ENCODE measurements at places on chromosomes 2 and 18. TPM values are rescaled to one million over a fixed set of nuclear protein-coding genes. Genes with fewer than 3 reads are reported as not detected.

GALM gene
- 13.1 TPM for total RNA-seq

ASPRV1 gene
- 0.32 TPM for total RNA-seq

NPPC gene
- not detected for total RNA-seq

SERPINB12 gene
- total RNA-seq, result not detected

SS18 gene
- 79.9 TPM for total RNA-seq

PRKAG3 gene
- total RNA-seq, result not detected

SPP2 gene
- not detected for total RNA-seq

TRIM43 gene
- total RNA-seq, result not detected

KLHL29 gene
- total RNA-seq, result 3.2 TPM

ANTXR1 gene
- total RNA-seq, result 7.5 TPM

RTP5 gene
- total RNA-seq, result not detected

MAP4K3 gene
- total RNA-seq, result 26.6 TPM

CIB4 gene
- total RNA-seq, result not detected

CHRND gene
- not detected for total RNA-seq

RGPD4 gene
- not detected for total RNA-seq

All from epithelial cell of umbilical artery (primary cell).